ENCODE measurements at places on chromosomes 5 and 9. TPM values are rescaled to one million over a fixed set of nuclear protein-coding genes. Genes with fewer than 3 reads are reported as not detected.

The FAM221B gene
- 0.35 TPM for polyA plus RNA-seq

The PJA2 gene
- polyA plus RNA-seq: 23.6 TPM

The SELENOP gene
- 1,788 TPM for polyA plus RNA-seq

The MAMDC2 gene
- polyA plus RNA-seq: 1.3 TPM

The COL5A1 gene
- polyA plus RNA-seq: 0.67 TPM

The ADGRV1 gene
- polyA plus RNA-seq: 15.5 TPM

The SLC34A1 gene
- polyA plus RNA-seq: 0.33 TPM

Measured in liver (tissue), 10 donors.